ENCODE measurements at places on chromosomes 11 and 22.

- no peak for DNase-seq
These were observed 15.5 kb upstream of the BMAL1 start for GRCh38 chr11:13262096-13262495.

- no peak for DNase-seq
These were observed 49.2 kb upstream of the OR4B1 start for GRCh38 chr11:48167380-48167779.

- no peak for DNase-seq
These were observed 12.2 kb upstream of the AP1B1 start for GRCh38 chr22:29400576-29400975.

DNA sequence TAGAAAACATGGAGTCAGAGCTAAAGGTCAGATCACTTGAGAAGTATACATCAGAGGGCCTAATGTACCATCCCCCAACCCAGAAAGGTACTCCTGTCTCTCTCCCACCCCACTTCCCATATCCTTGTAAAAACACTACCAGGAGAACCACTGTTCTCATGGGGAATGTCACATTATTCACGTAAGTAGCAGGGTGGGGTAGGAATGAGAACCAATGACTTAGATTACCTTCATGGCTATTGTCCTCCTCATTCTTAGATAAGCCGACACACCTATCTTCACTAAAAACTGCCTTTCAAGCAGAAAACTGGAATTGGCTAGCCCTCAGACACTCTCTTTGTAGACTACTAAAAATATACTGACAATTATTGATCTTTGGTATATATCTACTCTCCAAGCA lies 63.6 kb downstream of the CEP57 start:
- no peak for DNase-seq

DNA sequence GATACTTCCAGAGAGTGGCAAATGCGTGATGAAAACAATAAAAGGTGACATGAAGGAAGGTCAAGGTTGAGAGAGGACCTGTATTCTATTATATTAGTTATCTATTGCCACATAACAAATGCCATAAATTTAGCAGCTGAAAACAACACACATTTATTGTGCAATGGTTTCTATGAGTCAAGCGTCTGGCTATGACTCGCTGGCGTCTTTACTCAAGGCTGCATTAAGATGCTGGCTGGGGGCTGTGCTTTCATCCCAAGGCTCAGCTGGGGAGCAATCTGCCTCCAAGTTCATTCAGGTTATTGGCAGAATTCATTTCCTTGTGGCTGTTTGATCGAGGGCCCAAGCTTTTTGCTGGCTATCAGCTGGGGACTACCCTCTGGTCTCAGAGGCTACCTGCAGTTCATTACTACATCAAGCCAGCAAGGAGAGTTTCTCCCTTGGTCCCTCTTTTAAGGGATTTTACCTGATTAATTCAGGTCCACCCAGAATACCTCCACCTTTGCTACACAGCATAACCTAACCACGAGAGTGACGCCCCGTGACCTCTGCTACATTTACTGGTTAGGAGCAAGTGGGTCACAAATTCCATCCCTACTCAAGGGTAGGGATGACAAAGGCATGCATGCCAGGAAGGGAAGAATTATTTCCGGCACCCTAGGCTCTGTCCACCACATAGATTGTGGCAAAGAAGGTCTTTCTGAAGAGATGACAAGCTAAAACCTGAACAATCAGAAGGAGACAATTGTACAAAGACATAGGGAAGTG lies 549.1 kb downstream of the MN1 start:
- DNase-seq, result no peak

DNA sequence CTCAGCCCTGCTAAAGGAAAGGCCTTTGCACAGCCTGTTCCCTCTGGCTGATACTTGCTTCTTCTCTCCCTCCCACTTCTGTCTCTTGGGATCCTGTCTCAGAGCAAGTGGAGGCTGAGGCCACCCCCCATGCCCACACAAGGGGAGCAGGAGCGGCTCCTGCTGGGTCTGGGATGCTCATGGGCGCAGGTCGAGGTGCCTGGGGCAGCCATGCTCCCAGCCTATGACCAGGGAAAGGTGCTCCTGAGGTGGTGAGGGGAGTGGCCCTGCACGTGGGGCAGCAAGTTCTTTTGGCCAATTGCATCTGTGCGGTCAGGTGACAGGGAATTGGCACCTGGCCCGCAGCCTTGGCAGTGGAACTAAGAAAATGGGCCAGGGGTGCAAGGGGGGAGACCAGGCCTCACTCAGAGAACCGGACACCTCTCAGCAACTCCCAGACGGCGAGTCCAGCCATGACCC lies 1.5 kb downstream of the MAPK11 start:
- DNase-seq, result no peak

DNA sequence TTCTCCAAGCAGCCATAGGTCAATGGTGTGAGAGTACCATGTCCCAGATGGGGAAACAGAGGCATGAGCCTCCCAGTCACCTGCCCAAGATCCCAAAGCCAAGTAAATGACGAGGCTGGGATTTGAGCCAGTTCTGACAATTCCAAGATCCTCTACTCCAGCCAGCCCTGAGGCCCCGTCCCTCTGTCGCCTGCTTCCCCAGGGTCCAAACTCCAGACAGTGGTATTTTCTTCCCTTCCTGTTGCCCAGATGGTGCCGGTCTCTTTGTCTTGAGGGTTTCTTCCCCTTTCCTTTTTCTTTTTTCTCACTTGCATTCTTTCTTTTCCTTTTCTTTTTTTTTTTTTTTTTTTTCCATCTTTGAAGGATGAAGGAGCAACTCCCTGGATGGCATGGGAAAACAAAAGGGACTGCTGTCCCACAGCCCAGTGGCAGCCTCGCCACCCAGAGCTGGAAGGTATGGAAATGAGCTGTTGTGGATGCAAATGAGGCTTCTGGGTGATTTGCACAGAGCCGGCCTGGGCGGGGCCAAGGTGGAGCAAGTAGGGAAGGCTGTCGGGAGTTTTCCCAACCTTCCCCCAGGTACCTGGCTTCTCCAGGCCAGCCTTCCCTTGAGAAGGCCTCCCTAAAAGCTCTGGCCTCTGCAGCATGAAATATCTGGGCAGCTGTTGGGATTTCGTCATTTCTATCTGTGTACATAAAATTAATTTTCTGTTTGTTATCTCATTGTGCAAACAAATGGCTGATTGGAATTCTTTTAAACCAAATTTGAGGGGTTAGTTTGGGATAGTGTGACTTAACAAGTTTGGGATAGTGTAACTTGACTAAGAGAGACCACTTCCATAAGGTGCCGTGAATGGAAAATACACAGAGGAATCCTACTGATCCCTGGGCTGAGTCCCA lies 146.8 kb downstream of the MN1 start:
- DNase-seq, result peak; percentile 24

DNA sequence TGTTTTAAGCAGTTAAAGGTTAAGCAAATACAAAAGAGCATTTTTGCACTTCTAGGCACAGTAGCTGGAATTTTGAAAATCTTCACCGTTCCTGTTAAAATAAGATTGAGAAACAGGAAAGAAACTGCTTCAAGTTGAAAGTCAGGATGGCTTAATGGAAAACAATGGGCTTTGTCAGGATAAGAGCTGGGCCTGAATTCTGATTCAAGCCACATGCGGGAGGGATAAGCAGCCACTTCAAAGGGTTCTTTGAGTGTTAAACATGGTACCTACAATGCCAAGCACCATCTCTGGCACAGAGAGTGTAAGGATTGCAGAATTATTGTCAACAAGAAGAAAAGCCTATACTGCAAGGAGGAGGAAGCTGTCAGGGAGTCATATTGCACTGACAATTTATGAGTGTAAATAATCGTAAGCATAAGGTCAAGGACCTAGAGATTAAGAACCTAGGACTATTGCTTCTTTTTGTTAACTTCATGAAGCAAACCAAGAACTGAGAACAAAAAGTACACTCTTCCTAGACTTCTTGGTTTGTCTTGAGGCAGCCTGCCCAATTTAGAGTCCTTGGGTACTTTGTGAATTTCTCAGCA lies 32.5 kb downstream of the MPPED2 start:
- DNase-seq, result no peak

DNA sequence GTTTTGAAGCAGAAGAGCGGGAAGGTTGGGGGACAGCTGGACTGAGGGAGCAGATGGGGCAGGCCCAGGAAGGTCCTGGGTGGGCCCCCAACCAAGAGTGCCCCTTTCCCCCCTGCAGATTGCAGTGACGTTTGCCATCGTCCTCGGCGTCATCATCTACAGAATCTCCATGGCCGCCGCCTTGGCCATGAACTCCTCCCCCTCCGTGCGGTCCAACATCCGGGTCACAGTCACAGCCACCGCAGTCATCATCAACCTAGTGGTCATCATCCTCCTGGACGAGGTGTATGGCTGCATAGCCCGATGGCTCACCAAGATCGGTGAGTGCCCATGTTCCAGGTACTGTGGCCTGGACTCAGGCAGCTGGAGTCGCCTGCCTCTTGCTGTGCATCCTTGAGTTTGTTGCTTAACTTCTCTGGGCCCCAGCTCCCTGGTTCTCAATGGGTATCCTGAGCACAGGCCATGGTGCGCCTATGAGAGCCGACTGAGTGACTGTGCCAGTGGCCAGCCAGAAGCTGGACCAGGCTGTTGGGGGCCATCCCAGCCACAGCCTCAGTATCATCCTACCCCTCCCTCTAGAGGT lies 42.0 kb upstream of the FADD start:
- DNase-seq, result no peak

GRCh38 chr11:101288392-101288791 lies 158.8 kb upstream of the PGR start:
- DNase-seq, result no peak

- DNase-seq, result no peak
These were observed 869 bp downstream of the ZC3H7B start for GRCh38 chr22:41302021-41302767.

DNA sequence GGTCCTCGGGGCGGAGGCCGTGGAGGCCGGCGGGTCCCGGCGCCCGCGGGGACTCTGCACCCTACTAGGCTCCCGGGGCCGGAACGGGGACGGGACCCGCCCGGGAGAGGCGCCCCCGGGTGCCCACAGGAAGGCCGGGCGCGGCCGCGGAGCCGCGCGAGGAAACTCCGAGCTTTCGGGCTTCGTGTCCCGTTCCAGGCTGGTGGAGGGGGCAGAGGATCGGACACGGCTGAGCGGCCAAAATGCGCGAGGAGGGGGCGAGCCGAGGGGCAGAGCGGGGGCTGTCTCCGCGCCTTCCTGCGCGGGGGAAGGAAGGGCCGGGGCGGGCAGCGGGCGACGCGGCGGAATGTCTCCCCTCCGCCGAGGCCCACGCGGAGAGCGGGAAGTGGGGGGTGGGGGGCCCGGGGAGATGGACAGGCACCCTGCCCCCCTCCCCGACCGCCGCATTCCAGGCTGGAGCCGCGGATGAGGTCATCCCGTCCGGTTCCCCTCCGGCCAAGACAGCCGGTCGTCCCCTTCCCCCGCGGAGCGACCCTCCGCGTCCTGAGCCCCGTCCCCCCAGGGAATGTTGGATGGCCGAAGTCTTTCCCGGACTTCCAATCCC lies 430 bp downstream of the CDC42EP1 start:
- DNase-seq, result no peak

GRCh38 chr22:34294986-34295385 lies 374.7 kb upstream of the LARGE1 start:
- DNase-seq, result no peak

DNA sequence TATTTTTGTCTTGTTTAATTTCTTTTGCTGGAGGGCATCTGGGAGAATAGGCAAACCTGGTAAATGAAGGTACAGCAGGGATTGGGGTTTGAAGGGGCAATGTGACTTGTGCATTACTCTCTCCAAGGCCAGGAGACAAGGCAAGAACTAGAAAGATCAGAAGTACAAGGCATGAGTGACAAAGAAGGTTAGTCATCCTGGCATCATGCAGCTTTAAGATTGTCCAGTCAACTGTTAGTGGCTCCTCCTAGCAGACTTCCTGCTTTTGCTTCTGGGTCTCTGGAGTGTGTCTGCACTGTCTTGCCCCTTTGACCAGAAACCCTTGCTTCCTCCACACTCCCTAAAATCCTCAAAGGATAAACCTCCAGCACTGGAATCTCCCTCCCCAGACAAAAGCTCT lies 27.2 kb upstream of the GLYATL1 start:
- DNase-seq, result no peak

DNA sequence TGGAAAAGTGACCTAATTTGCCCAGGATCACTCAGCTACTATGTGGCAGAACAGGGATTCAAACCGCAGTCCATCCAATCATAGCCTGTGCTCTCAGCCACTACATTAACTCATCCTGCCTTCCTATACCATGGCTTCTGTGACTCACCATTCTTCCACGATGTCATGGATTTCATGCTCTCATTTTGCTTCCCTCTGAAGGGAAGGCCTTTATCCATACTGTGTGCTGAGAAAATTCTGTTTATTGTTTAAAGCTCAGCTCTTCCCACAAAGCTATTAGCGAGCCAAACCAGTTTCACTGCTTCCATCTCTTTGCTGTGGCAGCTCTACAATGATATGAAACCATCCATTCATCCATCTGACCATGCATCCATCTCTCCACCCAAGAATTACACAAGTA lies 289.9 kb downstream of the TENM4 start:
- no peak for DNase-seq

GRCh38 chr11:59426361-59427067 lies at the start of gene OR5A2:
Gene OR5A2 (minus strand): TSS chr11:59426413. CDS start chr11:59422953, 3,460 bp downstream.
- no peak for DNase-seq

DNA sequence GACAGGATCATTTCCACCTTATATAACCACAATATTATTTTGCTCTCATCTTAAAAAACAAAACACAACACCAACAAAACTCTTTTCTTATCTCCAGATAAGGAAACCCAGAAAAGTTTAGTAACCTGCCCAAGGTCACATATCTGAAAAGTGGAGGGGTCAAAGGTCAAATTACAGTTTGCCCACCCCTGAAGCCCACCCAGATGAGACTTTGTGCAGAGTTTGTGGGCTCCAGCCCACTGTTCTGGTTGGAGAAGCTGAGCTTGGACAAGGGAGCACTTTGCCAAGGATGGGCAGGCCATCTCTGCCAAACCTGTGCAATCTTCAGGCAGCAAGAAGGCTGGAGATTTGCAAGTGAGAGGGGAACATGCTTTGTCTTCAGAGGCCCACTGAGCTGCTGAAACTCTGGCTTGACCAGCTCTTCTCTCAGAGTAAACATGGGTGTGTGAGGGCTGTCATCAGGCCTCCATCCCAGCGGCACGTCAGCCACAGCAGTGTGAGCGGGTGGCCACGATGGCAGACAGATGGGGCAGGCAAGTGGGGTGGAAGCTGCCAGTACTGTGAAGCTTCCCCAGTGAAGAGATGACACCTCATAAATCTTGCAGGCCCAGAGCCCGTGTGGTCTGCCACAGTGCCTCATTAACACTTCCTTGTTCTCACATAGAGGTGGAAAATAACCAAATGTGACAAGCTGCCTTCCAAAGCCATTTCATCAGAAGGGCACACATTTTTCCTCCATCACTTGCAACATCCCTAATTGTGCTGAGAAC lies 111.8 kb downstream of the CCDC81 start:
- DNase-seq, result no peak

DNA sequence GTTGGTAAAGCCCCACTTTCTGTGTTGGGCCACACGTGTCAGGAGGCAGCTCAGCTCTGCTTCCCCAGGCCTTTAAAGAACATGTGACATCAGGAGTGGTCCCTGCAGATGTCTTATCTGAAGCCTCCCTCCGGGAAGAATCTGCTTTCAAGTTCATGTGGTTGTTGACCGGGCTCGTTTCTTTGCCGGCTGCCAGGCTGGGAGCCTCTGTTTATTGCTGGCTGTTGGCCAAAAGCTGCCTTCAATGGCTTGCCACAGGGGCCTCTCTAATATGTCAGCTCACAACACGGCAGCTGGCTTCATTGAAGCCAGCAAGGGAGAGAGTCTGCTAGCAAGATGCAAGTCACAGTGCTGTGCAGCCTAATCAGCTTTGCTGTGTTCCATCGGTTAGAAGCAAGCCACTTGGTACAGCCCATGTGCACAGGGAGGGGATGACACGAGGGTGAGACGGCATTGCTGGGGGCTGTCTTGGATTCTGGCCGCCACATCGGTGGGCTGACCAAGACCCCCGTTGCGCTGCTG lies 14.6 kb downstream of the MRGPRF start:
- peak; percentile 22 for DNase-seq

GRCh38 chr11:60974726-60975125 lies 3.2 kb downstream of the CD6 start:
- no peak for DNase-seq

Data from cardiac septum (tissue), 1 donor.